Stimulated activated CD4-positive, alpha-beta T cell treated with anti-CD3 and anti-CD28 coated beads, Interleukin-1b, Interleukin-23, amount 100 ng/mL, for 1 hour (primary cell): ENCODE measurements at places on chromosomes 11 and 22.

DNA sequence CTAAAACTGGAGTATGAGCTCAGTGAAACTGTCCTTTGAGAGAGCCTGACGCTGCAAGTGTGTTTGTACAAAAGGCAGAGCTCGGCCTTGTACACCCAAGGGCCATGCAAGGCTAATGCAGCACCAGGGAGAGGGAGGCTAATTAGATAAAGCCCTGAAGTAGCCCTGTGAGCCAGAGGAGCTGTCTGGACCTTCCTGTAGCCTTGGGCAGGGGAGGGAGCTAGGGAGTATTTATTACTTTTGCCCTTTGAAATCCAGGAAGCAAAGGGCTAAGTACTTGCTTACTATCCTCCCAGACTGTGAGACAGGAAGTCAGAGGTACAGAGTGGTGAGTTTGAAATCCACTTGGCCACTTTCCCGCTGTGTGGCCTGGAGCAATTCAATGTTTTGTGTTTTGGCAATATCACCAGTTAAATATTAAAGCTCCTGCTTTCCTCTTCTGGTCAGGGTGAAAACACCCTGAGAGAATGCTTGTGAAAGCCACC is 10.2 kb upstream of the LDHA start:
- no peak for DNase-seq

GRCh38 chr11:66800720-66801428 is 42.4 kb upstream of the RCE1 start:
- DNase-seq: no peak

- DNase-seq: no peak
Measured at GRCh38 chr22:35134637-35135036, 68.7 kb downstream of the ISX start.

DNA sequence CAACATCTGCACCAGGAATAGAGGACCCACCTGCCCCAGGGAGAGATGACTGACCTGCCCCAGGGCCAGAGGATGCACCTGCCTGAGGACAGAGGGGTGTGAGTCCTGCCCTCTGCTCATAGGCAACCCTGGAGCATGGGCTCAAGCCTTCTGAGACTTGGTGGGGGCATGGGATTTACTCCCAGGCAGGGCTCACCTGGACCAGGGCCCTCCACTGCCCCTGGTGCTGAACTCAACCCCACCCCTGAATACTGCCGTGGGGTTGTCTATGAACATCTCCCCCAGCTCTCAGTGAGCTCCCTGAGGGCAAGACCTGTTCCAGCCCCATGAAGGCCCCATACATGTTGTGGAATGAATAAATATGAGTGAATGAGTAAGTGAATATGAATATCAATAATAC is 33.8 kb upstream of the MUC5AC start:
- DNase-seq: no peak

DNA sequence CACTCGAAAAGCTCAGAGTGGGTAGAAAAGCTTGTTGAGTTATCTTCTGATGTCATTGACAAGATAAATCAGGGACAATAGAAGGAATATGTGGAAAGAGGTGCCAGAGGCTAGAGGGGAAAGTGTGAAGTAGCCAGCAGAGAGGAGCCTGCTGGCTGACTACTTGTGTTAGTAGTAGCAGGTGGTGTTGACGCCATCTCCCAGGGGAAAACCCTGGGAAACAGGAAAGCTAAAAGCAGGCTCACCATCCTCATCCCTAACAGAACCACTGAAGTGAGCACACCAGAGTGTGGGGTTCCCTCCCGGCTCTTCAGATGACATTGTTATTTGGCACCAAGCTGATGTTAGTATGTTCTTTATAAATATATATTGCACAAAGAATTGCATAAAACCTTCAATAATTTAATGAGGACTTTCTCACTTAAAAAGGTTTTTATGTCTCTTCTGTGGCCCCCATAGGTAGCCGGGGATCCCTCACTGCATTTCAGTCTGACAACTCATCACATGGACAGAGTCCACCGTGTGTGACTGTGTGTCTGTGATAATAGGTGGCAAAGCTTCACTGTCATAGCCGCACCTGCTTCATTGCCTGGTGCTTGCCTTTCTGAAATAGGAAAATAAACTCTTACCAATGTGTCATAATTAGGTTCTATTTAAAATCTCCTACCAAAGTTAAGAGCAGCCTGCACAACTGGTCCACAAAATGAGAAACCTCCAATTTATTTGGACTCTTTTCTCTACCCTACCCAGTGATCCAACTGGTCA is 63.2 kb upstream of the TOP3B start:
- DNase-seq: no peak

GRCh38 chr22:40276996-40277823 is 69.1 kb upstream of the ADSL start:
- DNase-seq: no peak

DNA sequence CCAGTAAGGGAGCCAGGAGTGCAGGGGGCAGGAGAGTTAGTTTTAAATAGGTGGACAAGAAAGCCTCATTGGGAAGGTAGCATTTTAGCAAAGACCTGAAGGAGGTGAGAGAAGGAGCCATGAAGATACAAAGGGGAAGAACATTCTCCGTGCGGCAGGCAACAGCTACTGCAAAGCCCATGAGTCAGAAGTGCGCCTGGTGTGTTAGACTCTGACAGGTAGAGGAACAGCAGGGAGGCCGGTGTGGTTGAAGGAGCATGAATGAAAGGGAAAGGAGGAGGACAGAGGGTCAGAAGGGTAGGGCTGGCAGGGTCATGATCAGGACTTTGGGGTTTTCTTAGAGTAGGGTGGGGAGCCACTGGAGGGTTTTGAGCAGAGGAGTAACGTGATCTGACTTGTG is 34.5 kb upstream of the PAMR1 start:
- DNase-seq: no peak

- no peak for DNase-seq
Measured at GRCh38 chr22:27299181-27300085, 502.1 kb downstream of the MN1 start.

GRCh38 chr11:94120946-94121345 is 7.7 kb upstream of the PANX1 start:
- no peak for DNase-seq

DNA sequence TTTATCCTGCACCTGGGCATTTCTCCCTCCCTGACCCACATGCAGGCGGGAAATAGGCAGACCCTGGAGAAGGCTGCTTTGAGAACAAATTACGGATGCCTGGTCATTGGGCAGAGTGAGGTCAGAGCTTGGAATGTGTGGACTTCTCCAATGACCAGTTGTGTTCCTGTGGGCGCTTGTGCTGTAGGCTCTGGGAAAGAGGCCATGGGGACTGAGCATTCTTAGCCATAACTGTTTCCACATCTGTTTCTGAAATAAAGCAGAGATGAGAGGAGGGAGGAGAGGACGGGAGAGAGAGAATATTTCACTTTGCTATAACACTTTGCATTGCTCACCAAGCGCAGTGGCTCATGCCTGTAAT is 11.2 kb upstream of the TMEM184B start:
- no peak for DNase-seq

- no peak for DNase-seq
Measured at GRCh38 chr22:26541167-26541819, 29.0 kb upstream of the TFIP11 start.

- no peak for DNase-seq
Measured at GRCh38 chr11:9982796-9983579, 311.0 kb downstream of the SBF2 start.

DNA sequence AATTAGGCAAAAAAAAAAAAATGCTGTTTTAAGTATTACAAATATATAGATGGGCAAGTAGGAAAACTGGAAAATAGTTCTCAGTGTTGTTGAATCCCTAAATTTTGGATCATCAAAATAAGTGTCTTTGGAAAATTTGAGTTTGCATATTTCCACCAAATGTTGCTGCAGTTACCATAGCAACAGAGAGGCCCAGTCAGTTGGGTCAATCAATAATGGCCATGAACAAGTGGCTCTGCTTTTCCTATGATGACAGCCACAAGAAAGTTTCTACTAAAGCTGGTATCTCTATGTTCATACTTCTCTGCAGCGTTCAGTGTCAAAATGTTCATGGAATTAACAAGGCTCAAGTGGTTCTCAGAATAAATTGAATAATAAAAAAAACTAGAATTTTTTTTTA is 79.1 kb downstream of the SERGEF start:
- DNase-seq: no peak

- no peak for DNase-seq
Measured at GRCh38 chr11:66366844-66367477, 4.6 kb downstream of the SLC29A2 start.

GRCh38 chr22:19375435-19375834 is 56.1 kb downstream of the HIRA start:
- no peak for DNase-seq

- DNase-seq: no peak
Measured at GRCh38 chr11:118233377-118233776, 8.6 kb upstream of the JAML start.

DNA sequence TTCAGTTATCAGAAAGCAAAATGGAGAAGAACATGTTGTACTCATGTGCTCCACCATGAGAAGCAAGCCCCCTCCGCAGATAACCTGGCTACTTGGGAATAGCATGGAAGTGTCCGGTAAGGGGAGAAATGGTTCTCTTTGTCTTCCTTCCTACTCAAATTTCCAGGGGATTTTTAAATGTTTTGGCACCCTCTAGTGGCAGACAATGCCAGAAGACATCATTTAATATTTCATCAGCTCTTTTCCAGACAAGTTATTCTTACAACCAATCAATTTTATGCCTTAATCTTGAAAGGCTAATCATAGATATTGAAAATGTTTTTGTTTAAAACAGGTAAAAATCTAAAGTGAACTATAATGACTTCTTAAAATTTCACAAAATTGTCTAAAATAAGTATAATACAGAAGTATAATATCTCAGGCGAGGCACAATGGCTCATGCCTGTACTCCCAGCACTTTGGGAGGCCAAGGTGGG is 15.7 kb downstream of the CRTAM start:
- no peak for DNase-seq

DNA sequence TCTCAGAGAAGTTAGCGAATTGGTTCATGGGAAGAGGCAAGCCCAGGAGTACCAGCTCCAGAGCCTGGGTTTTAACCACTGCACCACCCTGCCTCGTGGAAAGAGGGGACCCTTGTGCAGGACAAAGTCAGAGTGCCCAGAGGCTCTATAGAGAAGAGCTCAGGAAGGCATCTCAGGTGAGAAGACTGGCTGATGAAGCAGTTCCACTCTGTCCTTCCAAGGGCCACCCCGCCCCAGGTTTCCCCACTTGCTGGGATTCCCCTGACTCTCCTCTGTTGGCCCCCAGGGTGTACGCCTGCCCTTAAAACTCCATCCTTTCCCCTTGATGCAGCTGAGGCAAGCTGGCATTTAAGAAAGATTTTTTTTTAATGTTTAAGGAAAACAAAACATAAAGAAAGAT is 265.8 kb downstream of the BUD13 start:
- no peak for DNase-seq

GRCh38 chr22:46273432-46274148 is 5.8 kb downstream of the TTC38 start:
- DNase-seq: no peak

DNA sequence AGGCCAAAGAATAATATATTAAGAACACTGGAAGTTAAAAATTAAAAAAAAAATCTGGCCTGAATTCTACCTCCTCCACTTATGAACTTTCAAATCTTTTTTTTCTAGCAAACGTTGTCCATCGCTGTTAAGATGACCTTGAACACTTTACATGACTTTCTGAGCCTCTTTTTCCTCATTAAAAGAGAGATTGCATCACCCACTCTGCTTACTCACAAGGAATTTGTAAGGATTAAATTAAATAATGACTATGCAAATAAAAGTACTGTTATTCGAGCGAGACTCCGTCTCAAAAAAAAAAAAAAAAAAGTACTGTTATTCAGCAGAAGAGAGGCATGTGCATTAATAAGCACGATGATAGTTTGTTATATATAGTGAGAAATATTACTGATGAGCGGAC is 285.1 kb upstream of the CCDC90B start:
- no peak for DNase-seq

DNA sequence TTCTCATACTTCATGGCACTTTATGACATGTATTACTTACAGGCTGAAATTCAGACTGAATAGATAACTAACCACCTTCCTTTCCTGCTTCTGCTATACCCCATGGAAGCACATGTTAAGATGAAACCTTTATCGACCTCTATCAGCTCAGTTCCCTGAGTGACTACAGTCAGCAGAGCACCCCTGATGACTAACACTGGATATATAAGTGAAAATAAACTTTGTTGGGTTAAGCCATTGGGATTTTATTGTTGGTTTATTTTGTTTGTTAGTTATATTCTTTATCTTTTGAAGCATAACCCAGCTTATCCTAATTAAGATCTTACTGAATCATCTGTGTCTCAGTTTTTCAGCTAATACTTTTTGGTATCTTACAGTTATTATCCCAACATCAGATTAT is 23.0 kb upstream of the MAML2 start:
- DNase-seq: no peak

- DNase-seq: no peak
Measured at GRCh38 chr11:76592025-76592914, 78.3 kb downstream of the LRRC32 start.

DNA sequence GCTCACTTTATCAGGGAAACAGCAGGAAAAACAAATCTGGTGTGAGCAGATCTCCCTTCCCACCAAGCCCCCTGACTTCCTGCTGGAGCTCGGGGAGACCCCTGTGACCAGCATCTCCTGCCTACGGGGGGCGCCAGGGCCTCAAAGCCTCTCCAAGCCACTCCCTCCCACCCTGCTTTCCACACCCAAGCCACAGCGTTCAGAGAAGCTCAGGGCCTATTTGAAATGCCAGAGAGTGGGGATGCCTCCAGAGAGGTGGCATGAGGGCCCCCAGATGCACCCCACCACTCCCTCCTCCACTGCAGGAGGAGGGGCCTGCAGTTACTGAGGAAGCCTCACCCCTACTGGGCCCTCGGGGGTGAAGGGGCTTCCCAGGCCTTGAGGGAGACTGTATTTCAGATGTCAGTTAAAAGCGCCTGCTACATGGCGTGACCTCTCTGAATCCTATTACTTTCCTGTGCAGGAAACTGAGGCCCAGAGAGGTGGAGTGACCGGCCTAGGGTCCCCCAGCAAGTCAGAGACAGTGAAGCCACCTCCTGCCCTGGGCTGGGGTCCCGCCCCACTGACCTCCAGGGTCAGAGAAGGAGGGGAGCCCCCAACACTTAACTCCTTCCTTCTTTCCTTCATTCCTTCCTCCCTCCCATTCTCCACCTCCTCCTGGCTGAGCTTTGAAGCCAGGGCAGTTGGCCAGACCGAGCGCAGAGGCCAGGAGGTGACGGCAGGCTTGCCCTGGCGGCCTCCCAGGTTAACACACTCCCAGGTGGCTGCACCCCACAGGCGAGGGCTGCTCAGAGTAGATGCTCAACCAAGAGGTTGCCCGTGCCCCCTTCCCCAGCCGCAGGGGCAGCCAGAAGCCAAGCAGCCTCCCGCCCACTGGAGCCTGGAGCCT is 6.0 kb upstream of the CDKN1C start:
- DNase-seq: no peak

DNA sequence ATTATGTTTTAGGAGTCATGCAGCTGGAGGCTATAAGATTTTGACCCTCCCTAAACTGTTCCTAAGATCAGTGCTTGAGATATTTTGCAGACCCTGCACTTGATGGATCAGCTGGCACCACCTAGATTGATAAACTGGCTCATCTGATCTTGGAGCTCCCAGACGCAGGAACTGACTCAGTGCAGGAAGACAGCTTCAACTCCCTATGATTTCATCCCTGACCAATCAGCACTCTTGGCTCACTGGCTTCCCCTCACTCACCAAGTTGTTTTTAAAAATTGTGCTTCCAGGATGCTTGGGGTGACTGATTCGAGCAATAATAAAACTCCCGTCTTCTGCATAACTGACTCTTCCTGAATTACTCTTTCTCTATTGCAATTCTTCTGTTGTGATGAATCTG is 637.5 kb upstream of the FAT3 start:
- no peak for DNase-seq
